Breast epithelium (tissue), 4 donors: ENCODE measurements at places on chromosomes 6 and 20. TPM values are rescaled to one million over a fixed set of nuclear protein-coding genes. Genes with fewer than 3 reads are reported as not detected.

- peak overlapping the region; percentile 54 for H3K27ac ChIP-seq
- no peaks in the 10 kb centered on the region for H3K4me1 ChIP-seq
- no peaks in the 10 kb centered on the region for H3K36me3 ChIP-seq
Measured at GRCh38 chr6:81749707-81750106, 2.8 kb downstream of the TENT5A start.

GRCh38 chr20:3367089-3367488 lies 40.4 kb downstream of the DNAAF9 start:
- H3K4me1 ChIP-seq: no peaks in the 10 kb centered on the region
- H3K4me3 ChIP-seq: no peak overlapping the region
- no peak for DNase-seq
- no peaks in the 10 kb centered on the region for H3K27me3 ChIP-seq
- no peak overlapping the region for H3K27ac ChIP-seq
- H3K36me3 ChIP-seq: no peaks in the 10 kb centered on the region

DNA sequence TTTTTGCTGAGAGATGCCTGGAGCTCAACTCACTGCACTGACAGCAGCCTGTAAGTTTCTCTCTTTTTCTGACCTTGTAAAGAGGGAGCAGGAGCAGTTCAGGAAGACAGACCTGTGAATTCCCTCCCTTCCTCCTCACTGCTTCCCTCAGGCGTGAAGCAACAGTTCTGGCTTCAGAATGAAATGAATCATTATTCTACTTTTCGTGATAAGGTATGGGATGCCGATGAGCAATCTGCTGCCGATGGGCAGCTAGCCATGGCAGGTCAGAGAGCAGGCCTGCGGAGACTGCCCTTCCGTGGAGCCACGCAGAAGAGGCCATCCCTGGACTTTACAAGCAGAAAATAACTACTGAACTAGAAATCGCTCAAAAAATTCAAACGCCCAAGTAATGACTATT lies 426.5 kb upstream of the RNF217 start:
- no peaks in the 10 kb centered on the region for H3K27me3 ChIP-seq
- H3K4me1 ChIP-seq: no peaks in the 10 kb centered on the region
- H3K27ac ChIP-seq: no peak overlapping the region
- H3K36me3 ChIP-seq: no peaks in the 10 kb centered on the region
- DNase-seq: no peak

DNA sequence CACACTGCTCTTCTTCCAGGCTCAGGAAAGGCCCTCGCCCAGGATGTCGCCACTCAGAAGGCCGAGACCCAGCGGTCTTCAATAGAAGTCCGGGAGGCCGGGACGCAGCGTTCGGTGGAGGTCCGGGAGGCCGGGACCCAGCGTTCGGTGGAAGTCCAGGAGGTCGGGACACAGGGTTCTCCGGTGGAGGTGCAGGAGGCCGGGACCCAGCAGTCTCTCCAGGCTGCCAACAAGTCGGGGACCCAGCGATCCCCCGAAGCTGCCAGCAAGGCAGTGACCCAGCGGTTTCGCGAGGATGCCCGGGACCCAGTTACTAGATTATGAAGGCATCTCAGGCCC lies 1.0 kb downstream of the KHDC3L start:
- H3K4me3 ChIP-seq: no peak overlapping the region
- H3K27me3 ChIP-seq: no peaks in the 10 kb centered on the region
- no peak overlapping the region for H3K27ac ChIP-seq
- H3K36me3 ChIP-seq: no peaks in the 10 kb centered on the region
- H3K4me1 ChIP-seq: no peaks in the 10 kb centered on the region

GRCh38 chr6:164098857-164099267 lies 684.3 kb downstream of the QKI start:
- H3K27ac ChIP-seq: no peak overlapping the region
- no peaks in the 10 kb centered on the region for H3K4me1 ChIP-seq
- no peaks in the 10 kb centered on the region for H3K36me3 ChIP-seq
- no peak overlapping the region for H3K4me3 ChIP-seq
- no peak for DNase-seq

GRCh38 chr6:40529040-40529439 lies 58.1 kb downstream of the LRFN2 start:
- H3K4me1 ChIP-seq: no peaks in the 10 kb centered on the region
- H3K27me3 ChIP-seq: no peaks in the 10 kb centered on the region
- H3K4me3 ChIP-seq: no peak overlapping the region
- H3K36me3 ChIP-seq: no peaks in the 10 kb centered on the region

The TTBK1 gene
- total RNA-seq: not detected

The PTCHD4 gene
- total RNA-seq: 1.6 TPM

The ZNF318 gene
- 15.4 TPM for total RNA-seq
